Placental pericyte (primary cell): ENCODE measurements at places on chromosomes 11 and 22. TPM values are rescaled to one million over a fixed set of nuclear protein-coding genes. Genes with fewer than 3 reads are reported as not detected.

TBX10 gene
- total RNA-seq = not detected in 2 replicates

ST14 gene
- under 0.01 TPM in 1 of 2 replicates, not detected in the other for total RNA-seq

HORMAD2 gene
- not detected in 2 replicates for total RNA-seq

SCUBE2 gene
- total RNA-seq = 0.86 and 2.6 TPM in 2 replicates

RPS25 gene
- total RNA-seq = 388 and 1,071 TPM in 2 replicates

OR52N4 gene
- 0.14 TPM in 1 of 2 replicates, not detected in the other for total RNA-seq

TESMIN gene
- 0.44 and 0.57 TPM in 2 replicates for total RNA-seq

OSBP2 gene
- 0.22 and 2.1 TPM in 2 replicates for total RNA-seq

OR52H1 gene
- total RNA-seq = 0.22 and 1.0 TPM in 2 replicates

PRG3 gene
- not detected in 2 replicates for total RNA-seq

HBB gene
- total RNA-seq = not detected in 2 replicates

RFPL1 gene
- not detected in 2 replicates for total RNA-seq

POU2AF1 gene
- not detected in 2 replicates for total RNA-seq

SCGB2A2 gene
- not detected in 2 replicates for total RNA-seq

DCHS1 gene
- 21.0 and 44.0 TPM in 2 replicates for total RNA-seq

OVOL1 gene
- not detected in 2 replicates for total RNA-seq

SCN2B gene
- total RNA-seq = not detected in 2 replicates

RAB3IL1 gene
- 2.7 and 14.0 TPM in 2 replicates for total RNA-seq

SPATA19 gene
- not detected in 2 replicates for total RNA-seq

ROBO4 gene
- 0.88 and 2.7 TPM in 2 replicates for total RNA-seq

SLC15A3 gene
- 13.2 and 18.4 TPM in 2 replicates for total RNA-seq

ZNF214 gene
- 0.22 and 1.4 TPM in 2 replicates for total RNA-seq

NLRP6 gene
- total RNA-seq = not detected in 2 replicates

DDI1 gene
- total RNA-seq = not detected in 2 replicates

GPHA2 gene
- total RNA-seq = not detected in 2 replicates

OR51B2 gene
- not detected in 2 replicates for total RNA-seq

PATE4 gene
- total RNA-seq = not detected in 2 replicates

KCNK4 gene
- total RNA-seq = under 0.01 TPM in 1 of 2 replicates, not detected in the other

PDGFD gene
- 1.7 and 5.3 TPM in 2 replicates for total RNA-seq

GTF2H1 gene
- total RNA-seq = 92.2 and 94.3 TPM in 2 replicates

SLC36A4 gene
- total RNA-seq = 20.9 and 21.2 TPM in 2 replicates

SCN4B gene
- not detected in 2 replicates for total RNA-seq

IGLL1 gene
- not detected in 2 replicates for total RNA-seq

NUDT8 gene
- 4.6 and 7.7 TPM in 2 replicates for total RNA-seq

OR10A2 gene
- not detected in 2 replicates for total RNA-seq

CCDC87 gene
- 0.29 and 0.44 TPM in 2 replicates for total RNA-seq

ART1 gene
- total RNA-seq = not detected in 2 replicates

ACTN3 gene
- not detected in 2 replicates for total RNA-seq

BCO2 gene
- 1.0 and 34.1 TPM in 2 replicates for total RNA-seq

MN1 gene
- 4.6 and 7.2 TPM in 2 replicates for total RNA-seq

CRACR2B gene
- total RNA-seq = 0.66 and 1.4 TPM in 2 replicates

MS4A3 gene
- total RNA-seq = not detected in 2 replicates

OR52A1 gene
- not detected in 2 replicates for total RNA-seq
